ENCODE measurements at places on chromosomes 7 and 10.

- H3K27ac ChIP-seq: no peak overlapping the region
- no peak for DNase-seq
- no peak overlapping the region for H3K4me3 ChIP-seq
- H3K27me3 ChIP-seq: no peaks in the 10 kb centered on the region
Measured at GRCh38 chr10:5014936-5015335, 11.3 kb upstream of the AKR1C2 start.

GRCh38 chr10:12419262-12419847, 70.0 kb downstream of the CAMK1D start:
- H3K36me3 ChIP-seq: no peaks in the 10 kb centered on the region
- H3K27ac ChIP-seq: peak overlapping the region; percentile 45

DNA sequence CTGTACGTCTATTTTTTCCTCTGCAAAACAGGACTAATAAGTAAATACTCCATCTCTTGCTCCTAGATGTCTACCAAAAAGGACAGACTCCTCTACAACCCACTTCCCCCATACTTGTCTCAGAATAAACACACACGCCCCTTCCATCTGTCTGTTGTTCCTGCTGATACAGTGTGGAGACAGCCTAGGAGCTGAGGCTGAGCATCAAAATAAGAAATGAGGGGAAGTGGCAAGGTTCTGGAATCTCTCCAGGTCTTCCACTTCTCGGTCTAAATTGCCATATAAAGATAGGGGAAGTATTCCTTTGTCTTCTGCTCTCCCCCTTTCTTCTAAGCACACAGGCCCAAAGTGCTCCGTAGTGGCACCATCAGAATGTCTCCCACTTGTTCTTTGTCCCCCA, 30.8 kb upstream of the VSIR start:
- H3K36me3 ChIP-seq: no peaks in the 10 kb centered on the region
- H3K27ac ChIP-seq: no peak overlapping the region
- H3K4me1 ChIP-seq: no peaks in the 10 kb centered on the region
- H3K4me3 ChIP-seq: no peak overlapping the region

DNA sequence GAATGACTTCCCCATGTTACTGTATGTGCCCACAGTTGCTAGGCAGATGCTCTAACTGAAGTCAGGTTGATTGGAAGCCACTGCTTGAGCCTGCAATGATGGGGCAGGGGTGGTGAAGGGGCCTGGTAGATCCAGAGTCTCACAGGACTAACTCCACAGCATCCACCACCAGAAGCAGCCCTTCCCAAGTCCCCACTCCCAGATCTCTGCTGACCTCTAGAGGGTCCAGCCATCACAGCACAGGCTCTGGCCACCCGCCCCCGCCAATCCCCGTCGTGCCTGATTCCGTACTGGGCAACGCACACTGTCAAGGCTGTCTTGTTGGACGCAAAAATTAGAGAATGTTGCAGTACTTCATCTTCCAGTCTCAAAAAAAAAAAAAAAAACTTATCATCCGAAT, 136.8 kb upstream of the PDE1C start:
- H3K27me3 ChIP-seq: no peaks in the 10 kb centered on the region
- no peak overlapping the region for H3K4me3 ChIP-seq
- no peak overlapping the region for H3K27ac ChIP-seq
- no peak for DNase-seq

- no peak overlapping the region for H3K27ac ChIP-seq
- H3K36me3 ChIP-seq: no peaks in the 10 kb centered on the region
- H3K4me3 ChIP-seq: no peak overlapping the region
- no peak for DNase-seq
- no peaks in the 10 kb centered on the region for H3K27me3 ChIP-seq
Measured at GRCh38 chr10:65765006-65765541, 1160.8 kb upstream of the LRRTM3 start.

DNA sequence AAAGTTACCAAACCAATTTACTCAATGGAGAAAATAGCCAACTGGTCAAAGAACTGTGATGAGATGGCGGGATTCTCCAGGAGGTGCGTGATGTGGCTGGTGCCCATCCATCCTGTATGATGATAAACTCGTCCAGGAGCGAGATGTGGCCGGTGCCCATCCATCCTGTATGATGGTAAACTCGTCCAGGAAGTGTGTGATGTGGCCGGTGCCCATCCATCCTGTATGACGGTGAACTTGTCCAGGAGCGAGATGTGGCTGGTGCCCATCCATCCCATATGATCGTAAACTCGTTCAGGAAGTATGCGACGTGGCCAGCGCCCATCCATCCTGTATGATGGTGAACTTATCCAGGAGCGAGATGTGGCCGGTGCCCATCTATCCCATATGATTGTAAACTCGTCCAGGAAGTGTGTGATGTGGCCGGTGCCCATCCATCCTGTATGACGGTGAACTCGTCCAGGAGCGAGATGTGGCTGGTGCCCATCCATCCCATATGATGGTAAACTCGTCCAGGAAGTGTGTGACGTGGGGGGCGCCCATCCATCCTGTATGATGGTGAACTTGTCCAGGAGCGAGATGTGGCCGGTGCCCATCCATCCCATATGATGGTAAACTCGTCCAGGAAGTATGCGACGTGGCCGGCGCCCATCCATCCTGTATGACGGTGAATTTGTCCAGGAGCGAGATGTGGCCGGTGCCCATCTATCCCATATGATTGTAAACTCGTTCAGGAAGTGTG, 496.2 kb downstream of the DNAJB6 start:
- H3K36me3 ChIP-seq: no peaks in the 10 kb centered on the region
- H3K4me3 ChIP-seq: no peak overlapping the region
- H3K27me3 ChIP-seq: no peaks in the 10 kb centered on the region

DNA sequence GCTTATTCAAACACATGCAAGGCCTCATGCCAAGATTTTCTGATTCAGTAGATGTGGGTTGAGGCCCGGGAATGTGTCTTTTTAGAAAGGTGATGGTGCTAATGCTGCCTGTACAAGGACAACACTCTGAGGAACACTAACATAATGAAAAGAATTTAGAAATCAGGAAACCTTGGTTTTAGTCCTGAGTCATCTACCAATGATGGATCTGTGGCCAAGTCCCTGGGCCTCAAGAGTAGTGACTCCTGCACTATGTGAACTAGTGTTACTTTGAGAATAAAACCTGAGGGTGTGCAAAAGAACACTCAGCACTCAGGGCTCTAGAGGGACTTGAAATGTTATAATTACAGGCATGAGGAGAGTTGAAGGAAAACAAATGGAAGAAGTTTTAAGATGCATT, 741.7 kb upstream of the GALNT17 start:
- no peaks in the 10 kb centered on the region for H3K36me3 ChIP-seq
- H3K4me1 ChIP-seq: no peaks in the 10 kb centered on the region
- H3K27ac ChIP-seq: no peak overlapping the region
- H3K4me3 ChIP-seq: no peak overlapping the region
- no peak for DNase-seq

GRCh38 chr7:155618708-155619633, 25.5 kb upstream of the RBM33 start:
- H3K4me3 ChIP-seq: no peak overlapping the region
- H3K36me3 ChIP-seq: no peaks in the 10 kb centered on the region
- no peaks in the 10 kb centered on the region for H3K27me3 ChIP-seq
- peak; percentile 76 for DNase-seq
- peak overlapping the region; percentile 83 for H3K27ac ChIP-seq

DNA sequence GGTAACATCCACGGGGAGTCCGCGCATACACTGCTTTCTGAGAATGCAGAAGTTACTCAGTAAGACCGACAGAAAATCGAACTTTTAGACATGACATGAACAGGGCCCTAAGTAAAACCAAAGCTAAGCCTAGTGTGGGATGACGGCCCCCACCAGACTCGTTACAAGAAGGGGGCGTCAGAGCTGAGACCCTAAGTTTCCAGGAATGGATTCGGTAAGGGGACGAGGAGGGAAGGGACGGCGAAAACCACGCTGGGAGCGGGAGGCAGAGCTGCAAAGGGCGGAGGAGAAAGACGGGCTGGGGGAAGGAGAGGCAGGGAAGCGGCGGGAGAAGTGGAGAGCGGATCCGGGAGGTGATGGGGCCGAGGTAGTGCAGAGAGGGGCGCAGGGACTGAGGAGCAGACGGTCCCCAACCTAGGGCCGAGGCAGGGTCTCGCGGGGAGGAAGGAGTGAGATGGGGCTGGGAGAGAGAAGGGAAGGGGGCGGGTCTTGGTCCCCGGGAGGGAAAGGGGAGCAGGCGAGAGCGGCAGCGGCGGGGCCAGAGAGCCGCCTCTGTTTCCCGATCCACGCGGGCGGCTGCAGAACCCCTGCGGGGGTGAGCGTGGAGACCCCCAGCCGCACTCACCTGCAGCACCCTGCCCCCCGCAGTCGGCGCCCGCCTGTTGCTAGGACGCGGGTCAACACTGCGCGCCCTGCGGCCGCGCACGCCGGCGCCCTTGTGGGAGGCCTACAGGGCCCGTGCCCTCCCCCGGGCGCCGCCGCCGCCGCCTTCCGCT, 513 bp downstream of the ODAD2 start:
- no peaks in the 10 kb centered on the region for H3K36me3 ChIP-seq
- peaks cover 43% of the 10 kb centered on the region for H3K27me3 ChIP-seq
- H3K4me1 ChIP-seq: no peaks in the 10 kb centered on the region
- H3K4me3 ChIP-seq: peak overlapping the region; percentile 72

DNA sequence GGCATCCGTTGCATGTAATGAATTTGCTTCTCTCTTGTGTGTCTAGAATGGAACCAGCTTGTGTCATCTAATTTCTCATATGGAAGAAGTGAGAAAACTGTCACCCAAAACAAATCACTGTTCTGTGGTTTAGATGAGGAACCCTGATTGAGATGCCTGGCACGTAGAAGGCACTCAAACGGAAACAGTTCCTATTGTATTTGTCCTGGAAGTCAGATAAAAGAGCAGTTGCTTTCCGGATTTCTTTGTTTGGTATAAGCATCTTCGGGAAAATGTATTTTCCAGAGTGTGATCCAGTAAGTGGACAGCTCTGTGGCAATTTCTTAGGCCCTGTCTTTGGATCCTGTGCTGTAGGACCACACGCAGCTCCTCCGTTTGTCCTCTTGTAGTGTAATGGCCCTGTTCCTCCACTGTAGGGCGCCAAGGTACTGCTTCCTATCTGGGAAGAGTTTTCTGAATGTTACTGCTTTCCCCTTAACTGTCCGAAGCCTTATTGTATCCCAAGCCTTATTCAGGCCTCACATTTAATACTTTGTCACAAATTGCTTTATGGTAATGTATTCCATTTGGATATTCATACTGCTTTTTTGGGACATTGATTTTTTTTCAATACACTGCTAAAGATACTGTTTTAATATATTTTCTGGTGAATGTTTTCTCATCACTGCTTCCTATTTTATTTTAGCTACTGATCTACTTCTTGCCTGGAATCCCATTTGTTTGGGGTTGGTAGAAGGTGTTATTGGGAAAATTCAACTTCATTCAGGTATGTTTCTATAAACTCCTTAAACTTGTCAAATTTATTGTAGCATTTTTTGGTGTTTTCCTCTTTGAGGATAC, 24.8 kb downstream of the INPP5F start:
- H3K27ac ChIP-seq: no peak overlapping the region
- no peaks in the 10 kb centered on the region for H3K4me1 ChIP-seq
- H3K36me3 ChIP-seq: no peaks in the 10 kb centered on the region
- no peaks in the 10 kb centered on the region for H3K27me3 ChIP-seq
- no peak overlapping the region for H3K4me3 ChIP-seq
- DNase-seq: peak; percentile 68

DNA sequence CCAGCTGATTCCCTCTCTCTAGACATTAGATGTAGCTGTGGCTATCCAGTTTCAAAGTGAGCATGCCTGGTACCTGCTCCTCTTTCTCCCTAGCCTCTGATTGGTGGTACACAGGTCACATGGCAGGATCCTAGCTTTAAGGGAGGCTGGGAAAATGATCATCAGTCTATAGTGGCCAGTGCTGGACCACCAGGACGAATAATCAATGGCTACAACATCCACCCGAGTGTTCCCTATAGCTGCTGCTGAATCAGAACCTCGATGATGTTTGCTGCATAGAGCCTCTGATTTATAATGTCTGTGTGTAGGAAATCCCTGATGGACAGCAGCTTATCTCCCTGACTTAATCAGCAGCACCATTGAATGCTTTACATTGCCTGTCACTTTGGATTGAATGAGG, 28.9 kb upstream of the LMTK2 start:
- no peaks in the 10 kb centered on the region for H3K27me3 ChIP-seq
- H3K4me1 ChIP-seq: no peaks in the 10 kb centered on the region
- H3K27ac ChIP-seq: no peak overlapping the region
- no peak overlapping the region for H3K4me3 ChIP-seq
- no peaks in the 10 kb centered on the region for H3K36me3 ChIP-seq

DNA sequence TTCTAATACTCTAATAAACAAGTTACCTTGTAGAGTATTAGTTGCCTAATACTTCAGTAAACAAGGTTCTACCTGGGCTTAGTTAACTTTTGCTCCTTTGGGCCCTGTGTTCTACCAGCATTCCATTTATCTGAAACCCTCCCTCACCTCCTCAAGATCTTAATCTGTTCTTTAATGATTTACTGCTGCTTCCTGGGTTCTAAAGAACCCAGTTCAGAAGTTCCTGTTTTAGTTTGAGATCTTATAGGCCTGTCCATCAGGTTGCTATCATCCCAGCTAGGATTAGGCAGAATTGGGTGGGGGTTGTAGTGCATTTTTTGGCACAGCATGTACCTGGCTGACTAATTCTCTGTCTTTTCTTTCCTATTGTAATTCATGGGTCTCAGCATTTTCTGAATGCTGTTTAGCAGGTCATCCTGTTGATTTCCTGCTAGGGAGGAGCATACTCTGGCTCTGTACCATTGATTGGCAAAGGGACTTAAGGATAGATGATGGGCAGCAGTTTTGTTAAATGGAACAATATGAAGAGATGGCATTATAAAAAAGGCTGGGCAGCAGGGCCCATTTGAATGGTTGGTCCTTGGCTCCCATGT, 53.7 kb upstream of the TMEM248 start:
- no peaks in the 10 kb centered on the region for H3K36me3 ChIP-seq
- no peak overlapping the region for H3K4me3 ChIP-seq
- DNase-seq: no peak

DNA sequence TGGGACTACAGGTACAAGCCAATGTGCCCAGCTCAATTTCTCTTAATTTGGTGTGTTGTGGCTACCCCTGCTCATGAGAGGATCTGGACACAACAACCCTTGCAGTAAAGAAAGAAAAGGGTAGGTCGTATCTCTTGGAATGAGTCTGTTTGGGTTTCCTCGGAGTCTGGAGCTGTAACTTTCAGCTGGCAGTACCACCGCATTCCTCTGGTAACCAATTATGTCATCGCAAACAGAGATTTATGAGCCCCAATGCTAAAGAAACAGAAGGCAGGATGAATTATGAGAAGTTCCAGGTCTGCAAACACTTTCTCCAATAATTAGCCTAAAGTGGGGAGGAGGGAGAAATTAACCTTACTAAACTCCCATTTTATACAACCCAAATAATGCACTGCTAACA, 186.6 kb upstream of the NRP1 start:
- no peaks in the 10 kb centered on the region for H3K36me3 ChIP-seq
- no peak for DNase-seq
- H3K4me3 ChIP-seq: no peak overlapping the region
- no peaks in the 10 kb centered on the region for H3K4me1 ChIP-seq
- H3K27ac ChIP-seq: no peak overlapping the region

All from transverse colon (tissue), 4 donors.